ENCODE measurements at places on chromosomes 16 and 17. TPM values are rescaled to one million over a fixed set of nuclear protein-coding genes. Genes with fewer than 3 reads are reported as not detected.

Gene HBZ
- total RNA-seq, result not detected

Gene GALR2
- not detected for total RNA-seq

Gene MMP15
- 6.3 TPM for total RNA-seq

Gene ZNF287
- 4.3 TPM for total RNA-seq

Gene FOXN1
- total RNA-seq, result not detected

Gene FBXL16
- not detected for total RNA-seq

Gene SLC5A10
- total RNA-seq, result not detected

Gene RASD1
- total RNA-seq, result 140 TPM

- peaks cover 17% of the 10 kb centered on the region for H3K4me1 ChIP-seq
- H3K27ac ChIP-seq, result no peak overlapping the region
- H3K36me3 ChIP-seq, result no peaks in the 10 kb centered on the region
- H3K4me3 ChIP-seq, result no peak overlapping the region
- DNase-seq, result no peak
These were observed 2.8 kb upstream of the RPS15A start for GRCh38 chr16:18792836-18793433.

DNA sequence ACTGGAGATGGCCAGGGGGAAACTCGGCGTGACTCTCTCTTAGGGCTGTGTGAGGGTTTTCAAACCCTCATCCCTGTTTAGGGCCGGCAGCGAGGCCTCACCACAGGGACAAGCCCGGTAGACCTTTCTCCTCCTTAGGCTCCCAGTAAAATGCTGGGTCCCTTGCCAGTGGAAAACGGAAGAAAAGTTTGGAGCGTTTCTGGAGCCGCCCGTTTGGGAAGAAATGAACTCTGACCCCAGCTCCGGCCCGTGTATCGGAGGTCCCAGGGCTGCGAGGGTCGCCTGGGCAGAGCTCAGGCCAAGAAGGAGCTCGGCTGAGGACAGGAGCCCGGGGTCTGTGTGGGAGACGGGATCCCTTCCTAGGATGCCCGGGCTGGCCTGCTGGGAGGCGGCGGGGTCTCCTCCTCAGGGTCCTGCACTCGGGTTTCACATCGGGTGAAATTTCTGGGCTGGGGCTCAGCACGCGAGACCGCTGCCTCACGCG lies 23.2 kb downstream of the ZNF213 start:
- peaks cover 59% of the 10 kb centered on the region for H3K27me3 ChIP-seq
- peak overlapping the region; percentile 67 for H3K4me3 ChIP-seq
- peaks cover 3% of the 10 kb centered on the region for H3K4me1 ChIP-seq
- no peaks in the 10 kb centered on the region for H3K36me3 ChIP-seq

- peak overlapping the region; percentile 14 for H3K4me3 ChIP-seq
- H3K27me3 ChIP-seq, result no peaks in the 10 kb centered on the region
- H3K27ac ChIP-seq, result peak overlapping the region; percentile 50
These were observed 14.1 kb upstream of the NUDT16L1 start for GRCh38 chr16:4679156-4679849.

GRCh38 chr16:3872216-3872895 lies 8.2 kb downstream of the CREBBP start:
- peaks cover 82% of the 10 kb centered on the region for H3K4me1 ChIP-seq
- H3K36me3 ChIP-seq, result no peaks in the 10 kb centered on the region
- DNase-seq, result no peak
- no peak overlapping the region for H3K4me3 ChIP-seq

GRCh38 chr17:76735006-76735405 lies 2.1 kb downstream of the SRSF2 start:
- DNase-seq, result no peak
- H3K27me3 ChIP-seq, result no peaks in the 10 kb centered on the region
- peaks cover 46% of the 10 kb centered on the region for H3K36me3 ChIP-seq
- H3K4me1 ChIP-seq, result peaks cover 65% of the 10 kb centered on the region

GRCh38 chr16:77584205-77584859 lies 138.0 kb upstream of the NUDT7 start:
- H3K27ac ChIP-seq, result no peak overlapping the region
- DNase-seq, result no peak
- no peak overlapping the region for H3K4me3 ChIP-seq
- H3K36me3 ChIP-seq, result no peaks in the 10 kb centered on the region
- H3K27me3 ChIP-seq, result no peaks in the 10 kb centered on the region

DNA sequence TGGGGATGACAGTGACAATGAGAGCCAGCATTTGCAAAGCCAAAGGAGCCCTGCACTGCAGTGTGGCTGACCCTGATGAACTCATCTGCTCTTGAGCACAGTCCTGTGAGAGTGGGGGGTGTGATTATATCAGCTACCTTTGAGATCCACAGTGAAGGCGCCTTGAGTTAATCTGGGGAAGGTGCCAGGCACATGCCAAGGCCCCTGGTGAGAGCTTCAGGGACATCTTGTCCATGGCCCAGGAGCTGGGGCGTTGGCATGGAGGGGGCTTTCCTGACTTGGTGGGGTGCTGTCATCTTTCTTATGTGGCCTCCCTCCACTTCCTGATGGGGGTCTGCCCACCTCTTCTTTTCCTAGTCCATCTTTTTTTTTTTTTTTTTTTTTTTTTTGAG lies 86.5 kb downstream of the SNX29 start:
- H3K4me3 ChIP-seq, result no peak overlapping the region
- no peak for DNase-seq
- no peaks in the 10 kb centered on the region for H3K27me3 ChIP-seq
- H3K27ac ChIP-seq, result peak overlapping the region; percentile 77

GRCh38 chr17:41186872-41187271 lies 2.2 kb upstream of the KRTAP4-1 start:
- peaks cover 4% of the 10 kb centered on the region for H3K27me3 ChIP-seq
- no peaks in the 10 kb centered on the region for H3K4me1 ChIP-seq
- no peak overlapping the region for H3K4me3 ChIP-seq
- DNase-seq, result no peak

GRCh38 chr16:65816556-65816955 lies 549.9 kb upstream of the CDH5 start:
- H3K4me1 ChIP-seq, result no peaks in the 10 kb centered on the region
- H3K27ac ChIP-seq, result no peak overlapping the region
- H3K27me3 ChIP-seq, result no peaks in the 10 kb centered on the region
- no peaks in the 10 kb centered on the region for H3K36me3 ChIP-seq

DNA sequence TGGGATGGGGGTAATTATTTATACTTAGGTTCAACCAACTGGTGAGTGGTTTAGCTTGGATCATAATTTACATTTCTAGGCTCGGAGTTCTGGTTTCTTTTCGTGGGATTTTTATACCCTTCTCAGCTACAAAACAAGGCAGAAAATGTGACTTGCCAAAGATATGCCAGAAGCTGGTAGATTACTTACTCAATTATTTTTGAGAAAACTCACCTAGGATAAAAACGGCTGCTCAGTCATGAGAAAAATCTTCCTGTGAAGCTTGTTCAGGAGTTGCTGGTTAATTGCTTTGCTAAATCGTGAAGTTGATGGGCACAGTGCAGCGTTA lies 1.1 kb downstream of the NDEL1 start:
- H3K4me1 ChIP-seq, result peaks cover 35% of the 10 kb centered on the region
- H3K27me3 ChIP-seq, result no peaks in the 10 kb centered on the region
- H3K4me3 ChIP-seq, result peak overlapping the region; percentile 61
- H3K36me3 ChIP-seq, result no peaks in the 10 kb centered on the region
- peak overlapping the region; percentile 99 for H3K27ac ChIP-seq

GRCh38 chr17:81527591-81528383 lies at the start of gene FSCN2:
TSS of gene FSCN2 (plus strand) at chr17:81528377. CDS start at chr17:81528532, 155 bp downstream.
- no peaks in the 10 kb centered on the region for H3K36me3 ChIP-seq
- peaks cover 55% of the 10 kb centered on the region for H3K27me3 ChIP-seq

- H3K4me1 ChIP-seq, result peaks cover 76% of the 10 kb centered on the region
- no peak for DNase-seq
- H3K27ac ChIP-seq, result peak overlapping the region; percentile 93
- H3K4me3 ChIP-seq, result no peak overlapping the region
- no peaks in the 10 kb centered on the region for H3K36me3 ChIP-seq
These were observed 21.5 kb downstream of the FBXO31 start for GRCh38 chr16:87361916-87362619.

DNA sequence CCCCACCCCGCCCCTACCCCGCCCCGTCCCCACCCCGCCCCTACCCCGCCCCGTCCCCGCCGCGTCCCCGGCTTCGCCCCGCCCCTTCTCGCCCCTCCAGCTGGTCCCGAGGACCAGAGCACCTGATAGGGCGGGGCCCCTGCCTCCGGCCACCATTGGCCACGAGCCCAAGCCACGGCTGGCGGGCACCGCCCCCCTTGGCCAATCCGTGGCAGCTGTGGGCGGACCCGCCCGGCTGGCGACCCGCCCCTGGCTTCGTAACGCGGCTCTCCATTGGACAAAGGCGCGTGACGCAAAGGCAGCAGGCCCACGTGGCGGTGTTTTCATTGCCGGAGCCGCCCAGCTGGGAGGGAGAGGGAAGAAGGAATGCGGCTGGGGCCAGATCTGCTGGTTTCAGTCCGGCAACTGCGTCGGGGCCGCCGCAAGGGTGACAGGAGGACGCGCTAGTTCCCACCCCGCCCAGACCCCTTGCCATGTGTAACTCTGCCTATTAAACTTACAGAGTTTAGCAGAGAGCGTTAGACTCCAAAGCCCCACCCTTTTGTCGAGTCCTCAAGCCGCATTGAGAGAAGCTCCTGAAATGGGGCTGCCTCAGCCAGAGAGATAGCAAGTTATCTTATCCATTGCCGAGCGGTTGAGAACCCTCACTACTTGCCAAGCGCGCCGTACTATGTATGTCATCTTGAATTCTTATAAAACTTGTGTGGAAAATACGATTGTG lies 403 bp upstream of the WIPI1 start:
- peak overlapping the region; percentile 64 for H3K4me3 ChIP-seq
- H3K27me3 ChIP-seq, result no peaks in the 10 kb centered on the region
- peak overlapping the region; percentile 91 for H3K27ac ChIP-seq
- peak; percentile 99 for DNase-seq
- H3K36me3 ChIP-seq, result no peaks in the 10 kb centered on the region

- DNase-seq, result no peak
- no peak overlapping the region for H3K27ac ChIP-seq
- H3K36me3 ChIP-seq, result no peaks in the 10 kb centered on the region
- H3K4me3 ChIP-seq, result no peak overlapping the region
- no peaks in the 10 kb centered on the region for H3K27me3 ChIP-seq
- no peaks in the 10 kb centered on the region for H3K4me1 ChIP-seq
These were observed 158.1 kb upstream of the ASIC2 start for GRCh38 chr17:33451221-33451620.

- no peaks in the 10 kb centered on the region for H3K36me3 ChIP-seq
- DNase-seq, result no peak
- no peak overlapping the region for H3K27ac ChIP-seq
- H3K4me1 ChIP-seq, result peaks cover 23% of the 10 kb centered on the region
- peak overlapping the region; percentile 100 for H3K4me3 ChIP-seq
- no peaks in the 10 kb centered on the region for H3K27me3 ChIP-seq
These were observed 1.4 kb upstream of the SLX4 start for GRCh38 chr16:3612510-3613466.

GRCh38 chr17:27776882-27777624 lies 23.3 kb downstream of the NOS2 start:
- no peak for DNase-seq
- no peak overlapping the region for H3K27ac ChIP-seq
- H3K27me3 ChIP-seq, result no peaks in the 10 kb centered on the region
- H3K4me1 ChIP-seq, result no peaks in the 10 kb centered on the region

DNA sequence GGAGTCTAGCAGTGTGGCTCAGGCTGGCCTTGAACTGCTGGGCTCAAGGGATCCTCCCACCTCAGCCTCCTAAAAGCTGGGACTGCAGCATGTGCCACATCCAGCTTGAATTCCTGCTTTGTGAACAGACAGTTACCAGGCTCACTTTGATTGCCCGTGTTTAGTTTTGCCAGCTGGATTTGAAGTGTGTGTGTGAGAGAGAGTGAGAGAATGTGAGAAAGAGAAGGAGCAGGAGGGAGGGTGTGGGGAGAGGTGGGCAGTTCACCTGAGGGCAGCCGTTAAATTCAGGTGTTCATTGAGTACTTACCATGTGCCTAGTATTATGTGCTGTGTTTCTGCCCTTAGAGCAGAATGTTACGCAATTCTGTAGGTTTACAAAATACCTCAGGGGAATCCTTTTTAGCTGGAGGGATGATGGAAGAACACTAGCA lies 4.7 kb downstream of the DUSP14 start:
- peaks cover 13% of the 10 kb centered on the region for H3K4me1 ChIP-seq
- no peak overlapping the region for H3K4me3 ChIP-seq
- no peaks in the 10 kb centered on the region for H3K36me3 ChIP-seq

DNA sequence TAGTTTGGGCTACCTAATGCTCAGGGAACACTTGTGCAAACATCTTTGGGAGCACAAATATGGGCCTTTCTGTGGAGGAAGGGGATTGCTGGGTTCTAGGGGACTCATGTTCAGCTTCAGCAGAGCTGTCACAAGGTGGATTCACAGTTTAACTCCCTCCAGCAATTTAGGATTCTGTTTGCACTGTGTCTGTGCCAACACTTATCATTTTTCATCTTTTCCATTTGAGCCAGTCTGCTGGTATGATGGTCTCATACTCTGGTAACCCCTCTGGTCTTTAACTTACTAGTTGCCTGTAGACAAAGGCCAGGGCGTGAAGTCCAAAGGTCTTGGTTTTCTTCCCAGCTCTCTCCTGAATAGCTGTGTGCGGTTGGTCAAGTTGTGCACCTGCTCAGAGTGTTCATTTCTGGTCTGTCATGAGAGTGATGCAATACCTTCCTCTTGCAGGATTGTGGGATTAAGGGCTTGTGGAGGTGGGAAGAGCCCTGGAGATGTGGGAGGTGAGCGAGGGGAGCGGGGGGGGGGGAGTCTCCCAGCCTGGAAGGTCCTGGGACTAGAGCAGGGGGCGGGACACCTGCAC lies 152.6 kb downstream of the CMIP start:
- H3K36me3 ChIP-seq, result no peaks in the 10 kb centered on the region
- H3K4me1 ChIP-seq, result no peaks in the 10 kb centered on the region
- no peak overlapping the region for H3K27ac ChIP-seq
- DNase-seq, result no peak
- H3K4me3 ChIP-seq, result no peak overlapping the region
- H3K27me3 ChIP-seq, result no peaks in the 10 kb centered on the region

DNA sequence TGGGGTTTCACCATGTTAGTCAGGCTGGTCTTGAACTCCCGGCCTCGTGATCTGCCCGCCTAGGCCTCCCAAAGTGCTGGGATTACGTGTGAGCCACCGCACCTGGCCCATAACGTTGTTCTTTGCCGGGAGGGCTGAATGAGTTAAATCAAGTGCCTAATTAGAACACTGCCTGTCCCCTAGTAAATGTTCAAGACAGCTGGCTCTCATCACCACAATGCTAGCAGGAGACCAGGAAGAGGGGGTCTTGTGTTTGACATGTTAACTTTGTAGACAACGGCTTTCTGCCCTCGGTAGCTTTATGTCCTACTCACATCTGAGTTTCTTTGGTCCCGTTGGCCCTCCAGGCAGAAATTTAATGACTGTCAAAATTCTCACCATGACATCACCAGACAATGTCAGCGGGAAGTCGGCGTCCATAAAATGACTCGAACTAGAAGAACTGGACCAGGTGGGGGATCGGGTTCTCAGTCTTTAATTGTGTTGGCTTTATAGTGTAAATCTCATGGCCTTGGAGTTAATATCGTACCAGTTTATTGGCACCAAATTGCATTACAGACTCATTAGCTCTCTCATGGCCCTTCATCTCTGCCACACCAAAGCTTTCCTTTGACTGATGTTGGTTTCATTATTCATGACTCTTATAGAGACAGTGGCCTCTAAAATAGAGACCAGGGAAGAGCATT lies 11.4 kb upstream of the ITPRIPL2 start:
- H3K4me3 ChIP-seq, result no peak overlapping the region
- no peak for DNase-seq
- no peaks in the 10 kb centered on the region for H3K27me3 ChIP-seq
- H3K27ac ChIP-seq, result no peak overlapping the region

Data from gastrocnemius medialis (tissue), 4 donors.